ENCODE measurements at places on chromosomes 6 and 20.

- no peak for DNase-seq
Measured at GRCh38 chr20:4787069-4787468, 65.4 kb downstream of the PRND start.

- DNase-seq = no peak
Measured at GRCh38 chr20:50932016-50932485, 814 bp upstream of the ADNP start.

DNA sequence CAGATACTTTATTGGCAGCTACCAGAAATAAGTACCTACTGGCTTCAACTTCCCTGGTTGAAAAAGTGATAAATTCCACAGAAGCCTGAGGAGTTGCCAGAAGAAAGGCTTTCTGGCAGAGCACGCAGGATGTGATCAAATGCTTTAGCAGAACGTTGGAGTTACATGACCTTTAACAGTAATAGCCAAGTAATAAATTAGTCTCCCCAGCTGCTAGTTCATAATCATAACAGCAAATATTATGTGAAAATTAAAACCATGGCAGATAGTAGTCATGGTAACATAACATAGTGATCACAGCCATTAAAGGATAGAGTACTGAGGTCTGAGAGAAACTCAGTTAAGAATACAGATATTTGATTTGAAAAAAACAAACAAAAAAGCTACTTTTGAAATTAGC, 567.7 kb downstream of the ADGRB3 start:
- DNase-seq = no peak

GRCh38 chr20:32887492-32887891, 28.8 kb downstream of the EFCAB8 start:
- no peak for DNase-seq

- DNase-seq = no peak
Measured at GRCh38 chr6:20702366-20702765, 168.1 kb downstream of the CDKAL1 start.

DNA sequence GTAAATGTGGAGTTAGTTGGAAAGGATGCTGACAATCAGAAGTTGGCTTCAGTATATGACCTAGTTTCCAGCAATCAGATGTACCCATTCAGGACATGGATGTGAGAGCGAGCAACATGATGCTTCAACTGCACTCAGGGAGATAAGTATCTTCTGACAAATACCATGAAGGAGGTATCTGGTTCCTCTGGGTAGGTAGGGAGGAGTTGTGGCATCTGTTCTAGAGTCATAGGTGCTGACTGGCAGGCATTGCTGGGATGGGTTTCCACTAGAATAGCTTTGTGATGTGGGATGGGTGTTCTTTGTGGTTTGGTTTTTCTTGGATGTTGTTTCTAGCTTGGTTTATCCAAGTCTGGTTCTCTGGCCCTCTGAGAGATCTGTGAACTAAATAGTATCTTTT, 3.9 kb upstream of the REV3L start:
- DNase-seq = no peak

GRCh38 chr6:95629551-95629950, 52.2 kb downstream of the MANEA start:
- DNase-seq = no peak

GRCh38 chr20:60559462-60559861, 601.2 kb downstream of the CDH26 start:
- no peak for DNase-seq

GRCh38 chr20:33651562-33652048, 10.5 kb upstream of the C20orf144 start:
- no peak for DNase-seq

DNA sequence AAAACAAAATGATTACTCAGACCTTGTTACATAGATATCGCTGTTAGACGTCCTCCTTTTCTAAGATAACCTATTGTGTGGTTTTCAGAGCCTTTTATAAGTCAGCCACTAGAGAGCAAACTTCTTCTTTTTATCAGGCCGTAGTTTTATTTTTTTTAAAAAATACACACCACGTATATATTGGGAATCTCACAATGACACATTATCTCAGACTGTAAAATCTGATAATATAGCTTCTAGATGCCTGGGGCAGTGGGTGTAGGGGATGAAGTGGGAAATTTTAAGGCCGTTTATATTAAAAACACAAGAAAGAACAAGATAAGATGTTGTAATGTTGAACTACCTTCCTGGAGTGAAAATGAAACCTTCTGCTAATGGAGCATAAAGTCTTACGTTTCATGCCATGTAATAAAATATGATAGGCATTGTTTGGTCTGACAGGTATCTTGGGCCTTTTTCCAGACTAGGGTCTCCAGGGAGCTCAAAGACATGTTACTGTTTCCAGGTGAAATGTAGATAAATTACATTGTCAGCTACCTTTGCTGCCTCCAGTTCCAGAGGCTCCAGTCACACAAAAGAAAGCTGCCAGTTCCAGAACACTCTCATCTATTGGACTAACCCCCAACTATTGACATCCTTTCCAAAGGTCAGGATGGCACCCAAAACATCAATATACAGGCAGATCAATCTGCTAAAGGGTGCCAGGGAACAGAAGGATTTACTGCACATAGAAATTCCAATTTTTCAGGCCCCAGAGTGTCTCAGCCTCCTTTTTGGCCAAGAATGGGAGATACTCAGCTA, 130.2 kb upstream of the AKIRIN2 start:
- DNase-seq = no peak

- no peak for DNase-seq
Measured at GRCh38 chr6:1162367-1163275, 149.3 kb upstream of the FOXQ1 start.

DNA sequence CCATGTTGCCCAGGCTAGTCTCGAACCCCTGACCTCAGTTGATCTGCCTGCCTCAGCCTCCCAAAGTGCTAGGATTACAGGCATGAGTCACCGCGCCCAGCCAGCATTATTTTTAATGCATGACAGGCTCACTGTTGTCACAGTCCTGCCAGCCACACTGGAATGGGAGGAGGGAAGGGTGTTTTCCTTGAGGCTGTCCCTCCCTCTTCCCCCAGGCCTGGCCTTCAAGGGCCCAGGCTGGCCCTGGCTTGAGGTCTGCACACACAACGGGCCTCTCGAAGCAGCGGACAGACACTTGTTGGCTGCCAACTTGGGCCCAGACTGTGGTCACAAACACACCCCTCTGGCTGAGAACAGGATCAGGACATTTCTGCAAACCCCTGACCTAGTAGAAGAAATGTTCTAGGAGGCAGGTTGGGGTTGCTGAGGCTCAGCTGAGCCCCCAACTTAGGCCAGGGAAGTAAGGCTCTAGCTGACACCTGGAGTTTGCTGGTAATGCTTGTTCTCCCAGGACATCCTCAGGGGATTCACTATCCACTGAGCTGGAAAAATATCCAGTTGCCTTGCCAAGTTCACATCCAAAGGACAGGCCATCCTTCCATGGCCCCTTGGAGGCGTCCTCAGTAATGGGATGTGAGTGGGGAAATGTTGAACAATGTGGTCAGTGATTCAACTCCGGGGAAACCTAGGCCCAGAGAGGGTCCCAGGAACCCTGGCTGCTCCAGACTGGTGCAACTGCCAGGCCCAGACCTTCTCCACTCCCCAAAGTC, 9.9 kb downstream of the SNTA1 start:
- DNase-seq = no peak

GRCh38 chr6:43020847-43021246, 576 bp upstream of the RRP36 start:
- no peak for DNase-seq

DNA sequence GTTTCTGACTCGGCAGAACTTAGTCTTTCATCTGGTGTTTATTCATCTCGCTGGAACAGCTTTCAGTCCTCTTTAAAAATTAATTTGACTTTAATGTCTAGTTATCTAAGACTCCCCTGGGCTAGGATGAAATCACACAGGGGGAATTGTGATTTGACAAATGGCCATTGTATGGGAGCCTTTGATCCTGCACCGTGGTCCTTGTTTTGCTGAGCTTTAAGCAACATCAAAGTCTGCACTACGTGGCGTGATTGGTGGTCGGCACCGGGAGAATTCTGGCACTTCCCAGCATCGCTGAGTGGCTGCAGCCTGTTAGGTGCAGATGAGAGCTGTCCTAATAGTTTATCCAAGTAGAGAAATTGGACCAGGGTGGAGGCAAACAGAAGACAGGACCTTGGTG, 146.9 kb downstream of the TBC1D7 start:
- no peak for DNase-seq

- no peak for DNase-seq
Measured at GRCh38 chr20:53547664-53548239, 45.9 kb downstream of the ZNF217 start.

DNA sequence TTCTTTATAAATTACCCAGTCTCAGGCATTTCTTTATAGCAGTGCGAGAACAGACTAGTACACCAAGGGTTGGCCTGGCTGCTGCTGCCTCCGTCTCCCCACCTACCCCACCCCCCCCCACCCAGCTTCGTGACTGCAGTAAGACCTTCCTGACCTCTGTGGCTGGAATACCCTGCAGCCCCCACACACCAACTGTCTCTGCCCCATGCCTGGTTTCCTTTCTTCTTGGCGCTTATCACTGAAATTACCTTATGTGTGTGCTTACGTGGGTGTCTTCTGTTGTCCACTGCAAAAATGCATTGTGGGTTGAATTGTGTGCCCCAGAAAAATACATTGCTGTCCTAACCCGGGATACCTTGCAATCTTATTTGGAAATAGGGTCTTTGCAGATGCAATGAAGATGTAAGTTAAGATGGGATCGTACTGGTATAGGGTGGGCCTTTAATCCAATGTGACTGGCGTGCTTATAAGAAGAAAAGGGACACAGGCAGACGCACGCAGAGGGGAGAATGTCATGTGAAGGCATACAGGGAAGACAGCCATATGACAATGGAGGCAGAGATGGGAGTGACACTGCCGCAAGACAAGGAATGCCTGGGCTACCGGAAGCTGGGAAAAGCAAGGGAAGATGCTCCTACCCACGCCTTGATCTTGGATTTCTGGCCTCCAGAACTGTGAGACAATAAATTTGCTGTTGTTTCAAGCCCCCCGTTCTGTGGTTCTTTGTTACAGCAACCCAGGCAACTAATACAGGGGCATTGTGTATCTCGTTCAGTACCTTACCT, 15.4 kb downstream of the SYNJ2 start:
- no peak for DNase-seq

- DNase-seq = no peak
Measured at GRCh38 chr6:169038691-169039090, 215.0 kb downstream of the THBS2 start.

DNA sequence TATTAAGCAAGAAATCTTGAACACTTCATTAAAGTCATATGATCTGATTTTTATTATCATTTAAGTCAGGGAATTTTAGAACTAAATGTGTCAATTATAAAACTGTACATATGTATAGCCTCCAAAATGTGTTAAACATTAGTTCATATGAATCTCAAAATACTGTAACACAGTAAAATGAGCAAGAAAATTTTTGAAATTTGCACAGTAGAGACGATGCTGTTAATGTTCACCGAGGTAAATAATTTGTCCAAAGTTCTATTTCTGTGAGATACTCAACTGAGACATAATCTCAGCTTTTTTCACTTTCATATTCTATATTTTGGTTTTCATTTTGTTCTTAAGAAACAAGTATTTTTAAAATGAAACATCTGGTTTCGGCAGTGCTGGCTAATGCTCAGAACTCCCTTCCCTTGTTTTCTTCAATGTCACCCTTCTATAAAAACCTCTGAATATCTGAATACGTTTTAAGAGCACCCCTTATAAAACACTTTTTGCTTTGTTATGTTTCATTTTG, 353.1 kb downstream of the LAMA2 start:
- DNase-seq = no peak

- no peak for DNase-seq
Measured at GRCh38 chr20:35166242-35166830, 5.5 kb upstream of the PROCR start.

GRCh38 chr20:58875541-58876134, 23.1 kb downstream of the GNAS start:
- DNase-seq = no peak

DNA sequence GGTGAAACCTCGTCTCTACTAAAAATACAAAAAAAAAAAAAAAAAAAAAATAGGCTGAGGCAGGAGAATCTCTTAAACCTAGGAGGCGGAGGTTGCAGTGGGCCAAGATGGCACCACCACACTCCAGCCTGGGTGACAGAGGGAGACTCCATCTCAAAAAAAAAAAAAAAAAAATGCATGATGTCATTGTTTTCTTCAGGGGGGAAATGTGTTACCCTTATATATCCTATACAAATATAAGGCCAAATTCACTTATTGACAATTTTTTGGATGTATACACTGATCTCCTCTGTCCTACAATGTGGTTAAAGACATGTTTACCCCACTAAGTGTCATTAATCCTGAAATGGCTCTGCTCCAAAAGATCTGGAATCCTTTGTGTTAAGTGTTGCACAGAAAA, 73.1 kb downstream of the TPBG start:
- DNase-seq = no peak

GRCh38 chr6:56145616-56146015, 101.8 kb downstream of the COL21A1 start:
- DNase-seq = no peak

DNA sequence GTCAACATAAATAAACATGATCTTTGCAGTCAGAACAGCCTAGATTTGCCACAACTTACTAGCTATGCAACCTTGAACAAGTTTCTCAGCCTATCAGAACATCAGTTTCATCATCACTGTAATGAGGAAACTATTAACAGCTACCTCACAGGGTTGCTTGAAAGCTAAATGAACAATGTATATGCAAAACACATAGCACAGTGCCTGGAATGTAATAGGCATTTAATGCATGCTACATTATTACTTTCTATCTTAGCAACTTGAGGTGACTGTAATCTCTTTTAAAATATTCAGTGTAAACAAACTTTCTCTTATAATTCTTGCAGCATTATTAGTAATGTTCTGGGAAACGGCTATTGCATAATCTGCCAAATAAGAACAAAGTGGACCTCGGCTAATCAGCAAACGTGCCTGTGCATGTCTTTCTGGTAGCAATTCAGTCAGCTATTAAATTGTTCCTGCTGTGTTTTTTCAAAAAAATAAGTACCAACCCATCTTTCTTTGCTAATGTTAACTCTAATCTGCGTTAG, 61.5 kb downstream of the SYNE1 start:
- no peak for DNase-seq

- DNase-seq = no peak
Measured at GRCh38 chr20:38447931-38448675, 13.0 kb upstream of the SNHG17 start.

DNA sequence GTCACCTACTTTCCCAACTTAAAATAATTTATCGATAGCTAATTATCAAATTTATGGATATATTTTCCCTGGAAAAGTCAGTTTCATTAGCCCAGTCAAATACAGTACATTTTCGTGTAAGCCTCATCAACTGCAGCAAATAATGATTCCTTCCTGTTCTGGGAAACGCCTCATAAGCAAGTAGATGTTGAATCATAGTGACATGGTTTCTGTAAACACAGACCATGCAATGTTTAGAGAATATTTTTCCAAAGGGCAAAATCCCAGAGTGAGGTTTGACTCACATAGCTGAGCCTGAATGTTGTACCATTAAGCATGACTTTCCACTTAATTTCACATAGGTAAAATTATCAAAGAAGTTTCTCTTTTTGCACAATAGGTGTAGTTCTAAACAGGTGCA, 16.7 kb upstream of the VNN1 start:
- no peak for DNase-seq

- no peak for DNase-seq
Measured at GRCh38 chr6:154583546-154584188, 73.2 kb upstream of the CNKSR3 start.

All from T-helper 22 cell (primary cell).